ENCODE measurements at places on chromosomes 5 and 9.

- no peak for DNase-seq
These were observed 33.3 kb upstream of the SLCO6A1 start for GRCh38 chr5:102532123-102532522.

DNA sequence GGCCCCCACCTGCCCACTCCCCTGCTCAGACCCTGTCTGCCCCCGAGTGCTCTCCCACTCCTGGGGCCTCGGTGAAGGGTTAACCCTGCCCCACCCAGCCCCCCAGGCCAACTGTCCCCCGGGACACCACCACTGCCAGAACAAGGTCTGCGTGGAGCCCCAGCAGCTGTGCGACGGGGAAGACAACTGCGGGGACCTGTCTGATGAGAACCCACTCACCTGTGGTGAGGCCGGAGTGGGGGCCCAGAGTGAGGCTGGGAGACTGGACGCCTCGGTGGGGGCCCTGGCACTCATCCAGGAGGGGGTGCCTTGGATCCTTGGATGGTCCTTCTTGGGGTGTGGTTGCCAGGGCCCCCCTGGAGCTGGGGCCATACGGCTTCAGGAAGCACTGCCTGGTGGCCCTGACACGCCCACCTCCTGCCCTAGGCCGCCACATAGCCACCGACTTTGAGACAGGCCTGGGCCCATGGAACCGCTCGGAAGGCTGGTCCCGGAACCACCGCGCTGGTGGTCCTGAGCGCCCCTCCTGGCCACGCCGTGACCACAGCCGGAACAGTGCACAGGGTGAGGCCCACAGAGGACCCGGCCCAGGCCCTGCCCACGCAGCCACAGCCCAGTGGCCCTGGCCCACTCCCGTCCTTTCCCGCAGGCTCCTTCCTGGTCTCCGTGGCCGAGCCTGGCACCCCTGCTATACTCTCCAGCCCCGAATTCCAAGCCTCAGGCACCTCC lies 2.1 kb downstream of the MAMDC4 start:
- DNase-seq, result no peak

DNA sequence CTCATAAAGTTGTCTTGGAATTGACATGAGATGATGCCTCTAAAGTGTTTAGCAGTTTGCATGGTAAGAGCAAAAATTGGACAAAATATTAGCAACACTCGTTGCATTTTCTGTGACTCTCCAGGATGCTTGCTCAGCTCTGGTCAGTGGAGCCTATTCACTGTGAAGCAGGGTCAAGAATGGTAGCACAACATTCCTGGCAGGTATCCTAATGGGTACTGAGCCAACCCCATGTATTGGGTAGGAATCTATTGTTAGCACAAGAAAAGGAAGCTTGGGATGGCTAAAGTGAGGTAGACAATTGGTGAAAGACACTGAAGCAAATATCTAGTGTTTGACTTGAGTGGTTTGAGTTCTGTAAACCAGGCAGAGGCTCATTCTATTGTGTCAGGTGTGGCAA lies 10.4 kb upstream of the ACTBL2 start:
- DNase-seq, result no peak

- no peak for DNase-seq
These were observed 308.9 kb upstream of the MPDZ start for GRCh38 chr9:13588151-13589033.

DNA sequence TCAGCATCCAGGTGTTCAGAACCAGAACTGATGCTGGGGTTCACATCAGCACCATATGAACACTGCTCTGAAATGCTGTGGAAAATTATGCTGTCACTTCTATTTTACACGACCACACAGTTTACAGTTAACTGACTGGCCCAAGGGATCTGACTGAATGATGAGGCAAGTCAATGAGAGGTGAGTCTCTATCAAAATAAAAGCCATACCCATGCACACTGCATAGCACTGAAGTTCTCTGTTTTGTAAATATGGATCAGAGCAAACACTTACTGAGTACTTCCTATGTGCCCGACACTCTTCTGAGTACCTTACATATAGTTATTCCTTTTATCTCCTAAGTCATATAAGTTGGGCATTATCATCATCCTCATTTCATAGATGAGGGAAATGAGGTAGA lies 122.8 kb downstream of the TARS1 start:
- no peak for DNase-seq

DNA sequence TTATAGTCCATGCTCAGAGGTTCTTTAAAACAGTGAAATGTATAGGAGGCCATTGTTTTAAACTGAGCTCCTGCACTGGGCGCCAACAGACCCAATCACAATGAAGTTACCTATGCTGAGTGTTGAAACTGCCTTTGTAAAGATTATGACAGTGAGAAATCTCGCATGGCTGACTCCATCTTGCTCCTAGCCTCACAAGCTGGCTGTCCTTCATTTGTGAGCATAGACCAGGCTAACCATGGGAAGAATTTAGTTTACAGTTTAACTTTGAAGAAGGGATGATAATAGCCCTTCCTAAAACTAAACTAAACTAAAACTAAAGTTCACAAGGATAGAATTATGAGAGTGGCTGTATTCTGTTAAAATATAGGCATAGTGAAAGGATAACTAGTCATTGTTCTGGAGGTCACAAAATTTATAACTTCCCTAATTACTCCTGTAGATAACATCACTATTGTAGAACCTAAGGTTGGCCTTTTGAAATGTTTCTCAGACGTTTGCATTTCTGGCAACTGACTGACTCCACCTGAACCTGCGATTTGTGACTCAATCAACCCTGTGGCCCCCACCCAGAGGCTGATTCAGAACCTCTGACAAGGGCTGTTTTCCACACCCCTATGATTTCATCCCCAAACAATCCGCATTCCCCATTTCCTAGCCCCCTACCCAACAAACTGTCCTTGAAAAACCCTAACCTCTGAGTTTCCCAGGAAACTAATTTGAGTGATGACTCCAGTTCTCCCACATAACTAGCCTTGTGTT lies 59.1 kb downstream of the HMHB1 start:
- no peak for DNase-seq

- DNase-seq, result no peak
These were observed 441.6 kb downstream of the CETN3 start for GRCh38 chr5:89967771-89968444.

DNA sequence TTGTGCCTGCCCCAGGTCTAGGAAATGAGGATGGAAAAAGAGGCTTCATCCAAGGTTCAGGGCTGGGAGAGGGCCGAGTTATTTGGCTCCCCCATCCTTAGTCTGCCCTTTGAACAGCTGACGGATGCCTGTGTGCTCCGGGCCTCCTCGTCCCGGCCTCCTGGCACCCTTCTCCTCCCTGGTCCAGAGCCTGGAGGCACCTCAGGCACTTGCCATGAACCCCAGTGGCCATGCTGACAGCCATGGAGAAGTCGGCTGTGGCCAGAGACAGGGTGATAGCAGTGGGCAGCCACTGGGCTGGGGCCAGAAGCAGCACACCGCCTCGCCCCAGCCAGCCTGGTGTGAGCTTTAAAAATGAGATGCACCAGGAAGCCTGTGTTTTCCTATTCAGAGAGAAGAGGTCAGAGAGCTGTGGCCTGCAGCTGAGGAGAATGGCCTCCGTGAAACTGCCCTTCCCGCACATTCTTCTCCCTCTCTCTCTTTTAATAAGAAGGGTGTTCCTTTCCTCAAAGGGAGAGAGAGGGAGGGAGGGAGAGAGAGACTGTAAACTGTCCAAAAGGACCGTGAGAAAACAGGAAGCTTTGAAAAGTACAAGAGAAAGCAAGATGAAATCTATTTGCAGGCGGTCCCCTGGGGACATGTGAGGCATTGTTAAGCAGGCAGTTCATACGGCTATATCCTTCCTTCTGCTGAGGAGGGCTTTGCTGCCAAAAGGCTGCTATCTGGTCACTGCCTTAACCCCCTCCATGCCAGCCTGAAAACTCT lies 55.3 kb downstream of the ZNF366 start:
- no peak for DNase-seq

DNA sequence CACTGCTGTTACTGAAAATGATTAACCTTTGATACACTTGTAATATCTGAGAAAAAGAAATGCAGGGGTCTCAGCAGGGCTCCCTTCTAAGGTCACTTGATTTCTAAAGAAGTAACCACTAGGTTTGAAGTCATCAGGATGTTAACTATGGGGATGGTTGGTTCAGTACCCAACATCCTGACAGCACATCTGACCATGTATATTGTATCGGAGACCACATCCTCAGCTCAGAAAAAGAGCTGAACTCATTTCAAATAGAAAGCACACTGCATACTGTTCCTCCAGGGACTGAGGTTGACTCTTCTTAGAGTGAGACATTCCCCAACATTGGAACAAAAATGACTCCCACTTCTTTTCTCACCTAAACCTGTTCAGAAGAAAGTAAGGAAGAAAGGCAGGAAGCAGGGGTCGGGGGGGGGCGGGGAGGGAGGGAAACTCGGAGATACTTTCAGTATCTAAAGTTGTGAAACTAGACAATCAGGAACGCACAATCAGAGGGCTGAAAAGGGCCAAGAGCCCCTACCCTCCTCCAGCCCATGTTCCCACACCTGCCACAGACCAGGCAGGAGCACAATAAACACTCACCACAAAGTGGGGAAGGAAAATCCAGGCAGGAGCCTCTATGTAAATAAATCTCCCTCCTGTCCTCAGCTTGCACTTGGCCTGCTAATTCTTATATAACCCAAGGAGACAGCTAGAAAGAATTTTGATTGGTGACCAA lies 730 bp upstream of the GZMA start:
- DNase-seq, result no peak

DNA sequence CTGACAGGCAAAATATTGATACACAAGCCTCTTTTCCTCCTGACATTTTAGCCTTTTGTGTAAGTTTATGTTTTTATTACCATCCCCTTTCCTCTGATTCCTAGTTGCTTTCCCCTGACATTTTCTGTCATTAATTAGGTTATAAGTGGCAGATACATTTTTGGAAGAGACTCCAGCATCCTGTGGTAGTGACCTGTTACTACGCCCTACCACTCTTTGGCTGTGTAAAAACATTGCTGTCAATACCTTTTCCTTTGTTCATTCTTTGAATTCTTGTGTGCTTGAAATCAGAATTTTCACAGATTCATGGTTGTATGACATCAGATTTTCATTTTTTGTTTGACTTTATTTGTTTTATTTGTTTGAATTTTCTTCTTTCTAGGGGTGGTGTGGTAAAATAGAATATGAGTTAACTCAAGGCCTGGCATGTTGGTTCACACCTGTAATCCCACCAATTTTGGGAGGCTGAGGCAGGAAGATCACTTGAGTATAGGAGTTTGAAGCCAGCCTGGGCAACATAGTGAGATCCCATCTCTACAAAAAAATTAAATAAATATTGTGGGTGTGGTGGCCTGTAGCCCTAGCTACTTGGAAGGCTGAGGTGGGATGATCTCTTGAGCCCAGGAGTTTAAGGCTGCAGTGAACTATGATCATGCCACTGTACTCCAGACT lies 43.4 kb downstream of the UBE2R2 start:
- no peak for DNase-seq

- no peak for DNase-seq
These were observed 28.9 kb downstream of the HSPB3 start for GRCh38 chr5:54484219-54484894.

DNA sequence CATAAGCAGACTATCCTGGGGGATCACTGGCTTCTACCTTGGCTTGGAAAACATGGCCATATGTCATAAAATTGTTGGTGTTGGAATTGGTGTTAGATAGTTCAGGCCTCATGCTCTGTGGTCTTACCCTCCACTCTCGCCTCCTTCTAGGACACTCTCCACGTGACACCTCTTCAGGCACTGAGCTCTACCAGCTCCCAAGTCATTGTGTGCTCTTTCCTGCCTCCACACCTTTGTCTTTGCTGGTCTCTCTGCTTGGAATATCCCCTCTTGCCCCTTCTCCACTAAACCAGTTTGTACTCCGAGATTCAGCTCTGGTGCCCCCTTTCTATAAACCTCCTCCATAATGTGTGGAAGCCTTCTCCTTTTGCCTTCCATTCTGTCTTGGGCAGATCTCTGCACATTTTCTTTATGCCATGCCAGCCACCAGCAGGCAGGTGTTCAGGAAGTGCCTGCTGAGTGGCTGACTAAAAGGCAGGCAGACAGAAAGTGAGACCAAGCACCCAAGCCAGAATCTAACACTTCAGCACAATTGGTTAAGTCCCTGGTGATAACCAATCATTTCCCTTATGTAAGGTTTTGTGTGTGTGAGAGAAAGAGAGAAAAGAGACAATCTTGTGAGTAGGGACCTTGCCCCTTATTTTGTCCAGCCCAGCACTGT lies 37.7 kb downstream of the SAR1B start:
- DNase-seq, result no peak

GRCh38 chr5:159100782-159101646 lies 1.3 kb upstream of the EBF1 start:
- no peak for DNase-seq

DNA sequence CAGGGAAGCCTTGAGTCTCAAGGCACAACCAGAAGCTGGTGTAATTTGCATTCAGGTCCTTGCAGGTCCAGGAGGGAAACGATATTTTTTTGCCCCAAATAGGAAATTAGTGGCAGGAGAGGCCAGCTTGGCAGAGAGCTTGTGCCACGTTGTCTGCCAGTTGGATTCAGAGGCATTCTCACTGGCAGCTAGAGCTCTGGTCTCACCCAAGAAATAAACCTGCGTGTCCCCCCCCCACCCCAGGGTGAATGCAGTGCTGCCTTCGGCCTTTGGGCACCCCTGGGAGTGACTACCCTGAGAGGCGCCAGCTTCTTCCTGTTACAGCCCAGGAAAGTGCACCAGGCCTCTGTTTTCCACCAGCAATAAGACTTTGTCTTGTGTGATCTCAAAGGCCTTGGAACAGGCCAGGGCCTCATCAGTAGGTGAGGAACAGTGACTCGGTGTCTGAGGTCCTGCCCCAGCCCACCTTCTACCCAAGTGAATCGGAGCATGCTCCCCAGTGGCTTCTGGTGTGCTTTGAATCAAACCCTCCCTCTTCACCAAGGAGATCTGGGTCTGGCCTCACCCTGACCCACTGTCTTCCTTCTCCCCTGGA lies 68.4 kb downstream of the HSPA4 start:
- DNase-seq, result no peak

GRCh38 chr9:123418506-123418905 lies 62.5 kb downstream of the CRB2 start:
- DNase-seq, result no peak

DNA sequence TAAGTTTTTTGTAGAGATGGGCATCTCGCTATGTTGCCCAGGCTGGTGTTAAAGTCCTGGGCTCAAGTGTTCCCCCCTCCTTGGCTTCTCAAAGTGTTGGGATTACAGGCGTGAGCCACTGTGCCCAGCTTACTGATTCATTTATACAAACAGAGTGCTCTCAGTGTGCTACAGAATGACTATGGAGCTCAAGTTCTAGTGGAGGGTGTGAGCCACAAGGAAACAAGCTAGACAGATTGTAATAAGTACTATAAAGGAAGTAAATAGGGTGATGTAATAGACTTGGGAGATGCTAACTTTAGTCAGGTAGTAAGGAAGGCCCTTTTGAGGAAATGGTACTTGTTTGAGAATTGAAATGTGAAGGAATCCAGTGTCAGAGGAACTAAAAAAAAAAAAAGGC lies 1.7 kb upstream of the TMEM267 start:
- DNase-seq, result no peak

- no peak for DNase-seq
These were observed 19.3 kb downstream of the KCNIP1 start for GRCh38 chr5:170523142-170523551.
